ENCODE measurements at places on chromosomes 1 and 21.
A peak's percentile ranks its signal among the peaks of the same experiment; 100 is the strongest.

- no peak for DNase-seq
Measured at GRCh38 chr1:77316006-77316405, 34.2 kb downstream of the AK5 start.

DNA sequence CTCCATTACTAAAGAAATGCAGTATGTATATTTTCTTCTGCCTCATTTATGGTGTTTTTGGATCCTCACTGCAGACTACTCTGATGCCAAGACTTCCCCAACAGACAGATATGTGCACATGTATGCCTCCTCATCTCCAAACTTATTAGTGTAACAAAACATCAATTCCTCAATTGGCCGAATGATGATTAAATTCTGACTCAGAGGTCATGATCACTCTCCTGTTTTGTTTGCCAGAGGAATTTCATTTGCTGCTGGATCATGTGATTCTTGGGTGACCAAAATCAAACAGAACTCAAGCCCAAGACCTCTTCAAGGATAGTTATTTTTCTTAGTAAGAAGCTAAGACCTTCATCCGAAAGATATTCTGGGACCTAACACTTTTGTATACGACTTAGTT, 227.6 kb downstream of the LMO4 start:
- no peak for DNase-seq

GRCh38 chr1:244065063-244065793, 14.1 kb downstream of the ZBTB18 start:
- no peak for DNase-seq

- DNase-seq = no peak
Measured at GRCh38 chr1:149942207-149942606, 5.5 kb upstream of the MTMR11 start.

DNA sequence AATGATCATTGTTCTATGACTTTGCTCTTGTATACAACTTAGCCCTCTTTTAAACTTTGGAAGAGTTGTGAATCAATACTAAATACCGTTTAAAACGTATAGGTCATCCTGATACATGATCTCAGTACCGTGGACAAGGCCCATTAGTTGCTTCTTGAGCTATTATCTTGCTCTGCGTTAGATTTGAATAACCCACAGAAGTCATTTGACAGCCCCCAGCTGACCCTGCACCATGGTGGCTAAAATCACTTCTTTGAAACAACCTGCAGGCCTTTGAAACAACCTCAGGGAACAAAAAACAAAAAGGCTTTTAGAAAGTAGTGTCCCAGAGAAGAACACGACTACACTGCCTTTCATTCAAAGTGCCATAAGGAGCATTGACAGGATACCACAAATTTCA, 473.0 kb upstream of the ADGRL2 start:
- no peak for DNase-seq

DNA sequence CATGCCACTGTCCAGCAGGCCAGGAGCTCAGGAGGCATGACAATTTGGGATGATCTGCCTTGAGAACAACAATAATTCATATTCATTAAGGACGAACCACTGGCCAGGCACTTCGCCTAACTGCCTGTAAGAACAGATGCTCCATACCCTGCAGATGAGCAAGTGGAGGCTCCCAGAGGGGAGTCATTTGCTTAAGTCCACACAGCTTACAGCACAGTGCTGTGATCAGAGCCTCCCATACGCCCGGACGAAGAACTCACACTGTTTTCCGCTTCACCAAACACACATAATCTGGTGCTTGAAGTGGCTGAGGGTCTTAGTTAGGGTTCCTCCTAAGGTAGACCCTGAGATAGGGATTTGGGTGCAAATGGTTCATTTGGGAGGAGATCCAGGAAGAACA, 93.4 kb upstream of the KLHDC7A start:
- no peak for DNase-seq

DNA sequence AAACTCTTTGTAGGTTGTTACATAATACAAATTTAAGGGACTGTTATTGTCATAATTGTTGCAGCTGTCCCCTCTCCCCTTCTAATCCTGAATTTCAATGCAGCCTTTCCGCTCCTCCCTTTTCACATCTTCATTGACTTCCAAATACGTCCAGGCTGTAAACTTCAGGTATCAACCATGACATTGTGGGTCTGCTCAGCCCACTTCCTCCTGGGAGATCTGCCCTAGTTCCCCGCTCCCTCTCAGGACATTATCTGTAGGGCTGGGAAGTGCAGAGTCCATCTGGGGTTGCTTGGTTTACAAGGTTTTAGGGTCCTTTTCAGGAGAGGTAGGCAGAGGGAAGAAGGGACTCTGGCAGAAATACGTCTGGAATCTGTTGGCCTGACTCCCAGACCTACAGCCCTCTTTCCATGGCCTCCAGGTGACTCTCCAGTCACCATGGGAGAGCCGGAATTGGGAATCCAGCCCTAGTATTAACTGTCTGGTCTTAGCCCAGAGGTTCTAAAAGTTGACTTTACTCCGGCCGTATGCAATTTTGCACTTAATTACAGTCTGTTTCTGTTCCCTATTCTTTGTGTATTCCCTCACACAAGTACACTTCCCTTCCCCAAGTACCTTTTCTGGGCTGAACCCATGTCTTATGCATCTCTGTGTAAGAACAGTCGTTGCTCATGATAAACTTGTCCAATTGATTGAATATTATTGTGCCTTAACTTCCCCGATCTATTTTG, 4.7 kb upstream of the DENND2D start:
- DNase-seq = peak; percentile 6

DNA sequence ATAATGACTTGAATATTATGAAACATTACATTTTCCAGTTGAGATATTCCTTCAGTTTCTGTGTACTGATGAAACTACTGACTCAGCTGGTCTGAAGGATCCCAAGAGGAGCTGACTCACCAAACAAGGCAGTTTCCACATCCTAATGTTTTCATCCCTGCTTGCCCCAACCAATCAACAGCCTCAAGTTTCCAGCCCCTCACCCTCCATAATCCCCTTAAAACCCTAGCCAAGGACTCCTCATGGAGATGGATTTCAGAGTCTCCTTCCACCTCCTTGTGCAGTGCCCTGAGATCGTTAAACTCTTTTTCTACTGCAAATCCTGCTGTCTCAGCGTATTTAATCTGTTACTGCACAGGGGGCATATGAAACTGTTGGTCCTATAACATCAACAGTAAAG, 83.1 kb upstream of the HAO2 start:
- DNase-seq = no peak

- DNase-seq = no peak
Measured at GRCh38 chr21:37041706-37042271, 31.1 kb downstream of the PIGP start.

GRCh38 chr1:207893737-207894582, 17.0 kb downstream of the CD34 start:
- DNase-seq = no peak

- DNase-seq = no peak
Measured at GRCh38 chr1:16920951-16921350, 780 bp upstream of the CROCC start.

GRCh38 chr1:176949033-176949662, 215.4 kb downstream of the ASTN1 start:
- DNase-seq = no peak

DNA sequence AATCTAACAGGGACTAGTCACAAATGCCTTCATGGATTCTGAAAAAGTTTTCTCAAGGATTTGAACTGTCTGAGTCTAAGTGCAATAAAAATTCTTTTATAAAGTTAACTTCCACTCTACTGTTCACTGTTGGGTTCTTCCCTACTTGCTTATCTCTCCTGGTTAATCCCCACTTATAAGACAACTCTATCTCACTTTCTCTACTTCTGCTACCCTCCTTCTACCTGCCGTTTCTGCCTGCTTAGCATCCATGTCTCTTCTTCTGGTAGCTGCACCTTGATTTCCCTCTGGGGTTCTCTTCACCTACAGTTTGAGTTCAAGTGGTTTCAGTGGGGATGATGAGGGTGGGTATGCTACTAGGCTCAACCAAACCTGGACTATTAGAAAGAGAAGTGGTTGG, 6.0 kb downstream of the TSHB start:
- DNase-seq = no peak

Data from Kasumi-1 (cell line).